Pulmonary artery endothelial cell (primary cell): ENCODE measurements at places on chromosomes 3 and 15. TPM values are rescaled to one million over a fixed set of nuclear protein-coding genes. Genes with fewer than 3 reads are reported as not detected.

Gene C2CD4A
- 0.74 and 3.2 TPM in 2 replicates for total RNA-seq

Gene CYP19A1
- total RNA-seq: not detected in 2 replicates

Gene CNTN6
- not detected in 2 replicates for total RNA-seq

Gene MESP1
- 0.46 TPM in 2 replicates for total RNA-seq

Gene HRG
- not detected in 2 replicates for total RNA-seq

Gene NR2E3
- total RNA-seq: 0.11 TPM in 1 of 2 replicates, not detected in the other

Gene FETUB
- not detected in 2 replicates for total RNA-seq

Gene ATP10A
- total RNA-seq: not detected in 2 replicates

Gene TRIM42
- total RNA-seq: not detected in 2 replicates
